ENCODE measurements at places on chromosomes 3 and 15. TPM values are rescaled to one million over a fixed set of nuclear protein-coding genes. Genes with fewer than 3 reads are reported as not detected.

- DNase-seq = no peak
- H3K27ac ChIP-seq = no peak overlapping the region
- H3K4me1 ChIP-seq = no peaks in the 10 kb centered on the region
- no peaks in the 10 kb centered on the region for H3K36me3 ChIP-seq
- no peaks in the 10 kb centered on the region for H3K27me3 ChIP-seq
- no peak overlapping the region for H3K4me3 ChIP-seq
Observed at GRCh38 chr3:86147119-86147518, 843.8 kb downstream of the VGLL3 start.

- H3K4me1 ChIP-seq = peaks cover 4% of the 10 kb centered on the region
- no peaks in the 10 kb centered on the region for H3K27me3 ChIP-seq
- peak; percentile 80 for DNase-seq
- H3K4me3 ChIP-seq = peak within 1 kb of the TSS; percentile 75
- H3K36me3 ChIP-seq = no peaks in the 10 kb centered on the region
Observed at GRCh38 chr3:113531826-113532697, at the start of gene SIDT1. SIDT1 (plus strand) TSS chr3:113532555; CDS start chr3:113533022, 467 bp downstream.

- no peaks in the 10 kb centered on the region for H3K27me3 ChIP-seq
- H3K4me3 ChIP-seq = no peak overlapping the region
- H3K36me3 ChIP-seq = peaks cover 6% of the 10 kb centered on the region
- H3K27ac ChIP-seq = no peak overlapping the region
Observed at GRCh38 chr15:73952913-73953750, 26.9 kb downstream of the LOXL1 start.

DNA sequence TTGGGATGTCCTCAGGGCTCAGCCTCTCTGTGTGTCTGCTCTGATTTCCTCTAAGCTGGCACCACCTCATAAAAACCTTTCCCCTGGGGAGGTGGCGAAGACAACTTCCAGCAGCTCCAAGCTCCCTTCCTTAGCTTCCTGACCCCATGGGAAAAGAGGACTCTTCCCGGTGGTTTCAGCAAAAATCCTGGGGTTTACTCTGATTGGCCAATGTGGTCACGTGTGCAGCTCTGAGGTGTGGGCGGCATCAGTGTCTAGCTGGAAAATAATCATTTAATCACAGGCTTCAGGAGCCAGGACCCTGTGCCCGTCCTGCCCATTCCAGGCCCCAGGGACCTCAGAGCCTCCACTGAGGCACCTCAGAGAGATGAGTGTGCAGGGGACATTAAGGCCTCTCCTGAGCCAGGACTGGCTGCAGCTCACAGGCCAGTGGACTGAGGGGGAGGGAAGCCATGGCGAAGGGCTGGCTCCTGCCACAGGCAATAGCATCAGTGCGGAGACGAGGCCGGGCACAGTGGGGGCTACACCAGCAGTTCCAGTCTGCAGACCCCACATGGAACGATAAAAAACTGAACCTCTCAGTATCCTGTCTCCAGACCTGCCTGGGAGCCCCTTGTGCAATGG lies 104.1 kb downstream of the TPRA1 start:
- no peaks in the 10 kb centered on the region for H3K4me1 ChIP-seq
- no peak for DNase-seq
- no peak overlapping the region for H3K4me3 ChIP-seq
- H3K36me3 ChIP-seq = no peaks in the 10 kb centered on the region
- H3K27me3 ChIP-seq = no peaks in the 10 kb centered on the region

DNA sequence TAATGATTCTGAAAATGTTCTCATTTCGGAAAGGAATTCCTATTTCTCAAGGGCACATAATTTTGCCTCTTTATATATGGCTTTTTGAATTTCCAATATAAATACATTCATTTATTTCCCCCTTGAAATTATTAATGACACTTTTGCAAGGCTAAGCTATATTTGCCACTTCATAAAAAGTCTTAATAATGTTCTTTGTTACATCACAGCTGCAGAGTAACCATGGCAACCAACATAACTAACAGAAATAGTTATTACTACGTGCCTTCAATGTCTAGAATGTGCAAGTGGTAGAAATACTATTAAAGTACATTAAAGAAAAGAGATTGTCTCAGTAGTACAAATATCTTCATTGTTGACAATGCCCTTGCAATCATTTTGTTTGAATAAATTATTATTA lies 471.8 kb downstream of the C3orf38 start:
- no peak overlapping the region for H3K4me3 ChIP-seq
- DNase-seq = no peak

DNA sequence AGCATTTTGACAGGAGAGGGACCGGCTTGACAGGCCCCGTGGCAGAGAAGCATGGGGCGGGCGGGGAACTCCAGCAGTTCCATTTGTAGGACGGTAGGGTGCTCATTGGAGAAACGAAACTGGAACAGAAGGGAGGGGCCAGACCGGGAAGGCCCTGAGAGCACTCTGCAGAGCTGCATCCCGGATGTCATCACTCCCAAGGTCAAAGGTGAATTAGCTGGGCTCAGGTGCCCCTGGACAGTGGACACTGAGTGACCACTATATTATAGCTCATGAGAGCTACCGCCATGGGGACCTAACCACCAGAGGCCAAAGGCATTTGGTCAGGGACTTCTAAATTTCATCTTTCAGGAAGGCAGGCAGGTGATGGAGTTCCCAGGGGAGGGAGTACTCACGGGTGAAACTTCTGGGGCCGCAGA lies 7.3 kb downstream of the CSRNP1 start:
- DNase-seq = peak; percentile 57
- peaks cover 66% of the 10 kb centered on the region for H3K36me3 ChIP-seq
- H3K27me3 ChIP-seq = no peaks in the 10 kb centered on the region

- no peak for DNase-seq
- H3K36me3 ChIP-seq = no peaks in the 10 kb centered on the region
- no peak overlapping the region for H3K4me3 ChIP-seq
- H3K27ac ChIP-seq = no peak overlapping the region
- no peaks in the 10 kb centered on the region for H3K4me1 ChIP-seq
Observed at GRCh38 chr3:160455846-160456245, 6.3 kb upstream of the TRIM59 start.

The SCN11A gene
- polyA plus RNA-seq = 3.9 TPM

The NTRK3 gene
- under 0.01 TPM for polyA plus RNA-seq

- H3K27me3 ChIP-seq = no peaks in the 10 kb centered on the region
- no peaks in the 10 kb centered on the region for H3K36me3 ChIP-seq
- H3K27ac ChIP-seq = no peak overlapping the region
- peak; percentile 82 for DNase-seq
- no peaks in the 10 kb centered on the region for H3K4me1 ChIP-seq
Observed at GRCh38 chr3:187714404-187714979, 12.1 kb upstream of the RTP2 start.

- H3K4me3 ChIP-seq = no peak overlapping the region
- H3K36me3 ChIP-seq = no peaks in the 10 kb centered on the region
- H3K27ac ChIP-seq = no peak overlapping the region
- H3K4me1 ChIP-seq = peaks cover 6% of the 10 kb centered on the region
Observed at GRCh38 chr3:125000661-125001060, 55.1 kb downstream of the HEG1 start.

DNA sequence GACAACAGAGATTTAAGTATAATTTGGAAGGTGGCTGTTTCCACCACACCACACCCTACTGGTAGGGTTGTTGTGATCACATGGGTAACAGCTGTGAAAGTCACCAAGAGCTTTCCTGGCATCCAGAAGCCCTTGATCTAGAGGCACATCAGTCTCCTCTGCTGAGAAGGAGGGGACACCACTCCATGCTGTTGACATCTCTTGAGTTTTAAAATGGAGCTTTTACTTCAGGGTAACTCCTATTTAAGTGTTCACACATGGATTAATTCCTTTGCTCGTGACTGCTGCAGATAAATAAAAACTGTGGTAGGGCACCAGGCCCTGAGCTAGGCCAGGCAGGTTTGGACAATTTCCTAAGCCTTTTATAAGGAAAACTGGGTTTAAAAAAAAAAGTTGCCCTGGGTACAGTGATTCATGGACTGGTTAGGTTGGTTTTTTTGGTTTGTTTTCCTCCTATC lies 7.5 kb downstream of the EXOSC7 start:
- no peaks in the 10 kb centered on the region for H3K27me3 ChIP-seq
- DNase-seq = no peak
- no peak overlapping the region for H3K27ac ChIP-seq
- H3K36me3 ChIP-seq = no peaks in the 10 kb centered on the region

The ACKR2 gene
- polyA plus RNA-seq = 2.5 TPM

All from small intestine (tissue), 16 donors.